ENCODE measurements at places on chromosomes 13 and 19.

DNA sequence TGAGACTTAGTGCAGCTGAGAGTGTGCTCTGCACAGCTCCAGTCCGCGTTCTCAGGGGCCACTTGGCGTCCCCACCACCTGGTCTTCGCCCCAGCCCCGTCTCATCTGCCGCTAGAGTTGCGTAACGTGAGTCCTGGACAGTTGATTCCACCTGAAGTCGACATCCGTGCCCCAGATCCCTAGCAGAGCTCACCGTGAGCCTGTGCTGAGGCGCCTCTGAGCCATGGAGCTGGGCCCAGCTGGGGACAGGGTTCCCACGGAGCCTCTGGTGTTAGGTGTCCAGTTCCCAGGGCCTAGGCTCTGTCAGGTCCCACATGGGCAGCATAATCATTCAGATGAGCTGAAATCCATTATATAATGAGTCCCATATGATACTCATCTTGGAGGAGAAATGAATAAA, 147.1 kb upstream of the SOX1 start:
- DNase-seq: no peak

GRCh38 chr13:46137627-46138317, 32.9 kb upstream of the CPB2 start:
- DNase-seq: no peak

DNA sequence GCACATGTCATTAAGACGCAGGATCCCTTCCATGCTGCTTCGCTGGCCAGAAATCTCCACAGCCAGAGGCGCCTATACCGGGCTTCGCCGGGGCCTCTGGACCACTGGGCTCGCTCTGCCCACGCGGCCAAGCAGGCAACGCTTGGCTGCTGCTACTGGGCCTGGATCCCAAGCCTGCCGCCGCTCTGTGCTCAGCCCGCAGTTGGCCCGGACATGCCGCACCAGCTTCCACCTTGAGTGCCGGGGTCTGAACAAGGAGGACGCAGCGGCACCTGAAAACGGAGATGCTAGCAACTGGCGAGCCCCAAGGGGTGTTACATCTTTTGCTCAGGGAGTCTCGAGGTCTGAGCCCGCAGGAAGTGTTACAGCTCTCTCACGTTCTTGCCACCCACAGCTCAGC, 409.9 kb upstream of the SGCG start:
- DNase-seq: no peak

DNA sequence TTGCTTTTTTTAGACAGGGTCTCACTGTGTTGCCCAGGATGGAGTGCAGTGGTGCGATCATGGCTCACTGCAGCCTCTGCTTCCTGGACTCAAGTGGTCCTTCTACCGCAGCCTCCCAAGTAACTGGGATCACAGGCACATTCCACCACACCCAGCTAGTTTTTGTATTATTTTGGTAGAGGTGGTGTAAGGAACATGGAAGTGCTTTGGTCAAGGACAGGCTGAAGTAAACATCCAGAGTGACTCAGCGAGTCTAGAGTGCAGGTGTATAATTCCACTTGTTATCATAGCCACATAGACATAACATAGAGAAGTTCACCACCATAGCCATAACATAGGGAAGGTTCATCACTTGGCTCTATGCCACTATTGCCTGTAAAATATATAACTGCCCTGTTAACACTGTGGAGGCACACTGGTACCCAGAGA, 98.6 kb downstream of the RBM26 start:
- DNase-seq: no peak

DNA sequence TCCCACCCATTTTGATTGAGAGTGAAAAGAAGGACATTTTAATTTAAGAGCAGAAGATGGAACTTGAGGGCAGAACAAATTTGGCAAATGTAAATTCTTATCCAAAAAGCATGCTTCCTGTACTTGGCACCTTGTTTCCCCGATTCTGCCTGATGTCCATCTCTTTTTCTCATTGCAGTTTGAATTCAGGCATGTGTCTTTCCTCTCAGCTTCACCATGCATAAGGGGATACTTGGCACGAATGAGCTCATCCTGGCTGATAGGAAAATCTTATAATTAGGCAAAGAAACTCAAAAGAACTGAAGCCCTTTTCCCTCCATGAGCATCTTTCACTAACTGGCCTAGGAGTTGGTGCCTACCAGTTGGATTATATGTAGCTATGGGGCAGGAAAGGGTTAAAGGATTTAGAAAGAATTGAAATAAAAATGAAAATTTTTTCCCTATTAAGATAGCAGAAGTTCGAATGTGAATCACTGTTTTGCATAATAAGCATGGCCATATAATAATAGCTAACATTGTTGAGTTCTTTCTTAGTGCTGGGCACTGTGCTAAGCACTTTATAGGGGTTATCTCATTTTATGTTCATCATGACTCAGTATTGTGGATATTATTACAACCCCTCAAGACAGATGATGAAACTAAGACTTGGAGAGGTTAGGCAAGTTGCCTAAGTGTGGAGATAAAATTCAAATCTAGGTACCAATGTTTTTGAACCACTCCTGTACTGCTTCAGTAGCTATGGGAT, 386.6 kb downstream of the KCNRG start:
- no peak for DNase-seq

DNA sequence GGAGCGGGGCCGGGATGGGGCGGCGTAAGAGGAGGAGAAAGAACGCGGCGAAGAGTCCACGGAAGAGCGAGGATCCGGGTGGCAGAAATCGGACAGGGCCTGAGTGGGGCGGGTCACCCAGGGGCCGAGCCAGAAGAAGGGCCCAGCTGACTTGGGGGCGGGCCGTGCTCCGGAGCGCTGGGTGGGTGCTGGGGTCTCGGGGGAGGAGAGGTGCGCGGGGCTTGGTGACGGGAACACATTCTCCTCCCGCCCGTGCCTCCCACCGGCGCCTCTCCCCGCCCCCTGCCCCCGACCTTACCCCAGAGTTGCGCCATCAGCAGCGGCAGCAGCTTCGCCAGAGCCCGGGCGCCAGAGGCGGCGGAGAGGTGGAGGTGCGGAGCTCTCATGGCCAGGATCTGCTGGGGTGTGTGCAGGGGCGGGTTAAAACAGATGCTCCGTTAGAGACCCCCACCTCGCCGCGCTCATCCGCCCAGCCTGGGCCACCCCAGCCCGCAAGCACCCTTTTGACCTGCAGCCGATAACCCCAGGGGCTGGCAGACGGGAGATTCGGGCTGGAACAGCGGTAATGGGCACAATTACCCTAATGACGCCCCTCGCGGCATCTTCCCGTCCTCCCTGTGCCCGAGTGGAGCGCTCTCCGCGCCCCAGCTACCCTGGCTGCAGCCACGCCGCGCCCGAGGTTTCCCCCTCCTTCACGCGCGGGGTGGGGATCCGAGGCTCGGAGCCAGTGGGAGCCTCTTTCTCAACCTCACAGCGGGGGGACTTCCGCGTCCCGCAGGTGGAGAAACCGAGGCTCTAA, 565 bp downstream of the KLK10 start:
- no peak for DNase-seq

GRCh38 chr19:31058676-31059340, 290.4 kb downstream of the TSHZ3 start:
- no peak for DNase-seq

GRCh38 chr19:47499371-47499770, 15.4 kb upstream of the KPTN start:
- no peak for DNase-seq

- DNase-seq: no peak
These were observed 7.8 kb upstream of the ACTN4 start for GRCh38 chr19:38639679-38640078.

DNA sequence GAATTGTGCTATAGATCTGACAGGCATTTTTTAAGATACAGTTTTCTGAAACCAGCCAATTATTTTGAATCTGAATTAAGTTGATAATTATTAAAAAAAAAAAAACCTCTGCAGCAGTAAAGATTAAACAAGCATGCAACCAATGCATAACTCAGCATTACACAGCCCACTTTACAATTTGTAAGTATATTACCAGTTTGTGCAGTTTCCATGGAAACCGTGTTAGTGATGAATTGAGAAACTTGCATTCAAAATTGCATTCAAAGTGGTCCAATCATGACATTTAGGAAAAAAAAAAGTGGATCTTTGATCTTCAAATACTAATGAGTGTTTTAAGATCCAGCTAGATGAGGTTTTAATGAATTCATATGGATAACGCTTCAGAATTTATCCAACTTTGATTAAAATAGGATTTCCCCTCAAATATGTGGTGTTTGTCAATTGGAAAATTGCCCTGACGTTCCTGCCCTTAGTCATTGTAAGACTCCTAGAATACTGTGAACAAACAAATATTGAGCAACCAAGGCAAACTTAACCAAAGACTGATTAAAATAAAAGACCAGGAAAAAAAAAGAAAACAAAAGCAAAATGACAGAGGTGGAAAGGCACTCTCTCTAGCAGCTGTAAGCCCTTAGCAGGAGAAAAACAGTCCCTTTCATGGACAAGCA, 314.8 kb upstream of the MAB21L1 start:
- no peak for DNase-seq

- DNase-seq: no peak
These were observed 193.3 kb downstream of the USP12 start for GRCh38 chr13:26978081-26978860.

DNA sequence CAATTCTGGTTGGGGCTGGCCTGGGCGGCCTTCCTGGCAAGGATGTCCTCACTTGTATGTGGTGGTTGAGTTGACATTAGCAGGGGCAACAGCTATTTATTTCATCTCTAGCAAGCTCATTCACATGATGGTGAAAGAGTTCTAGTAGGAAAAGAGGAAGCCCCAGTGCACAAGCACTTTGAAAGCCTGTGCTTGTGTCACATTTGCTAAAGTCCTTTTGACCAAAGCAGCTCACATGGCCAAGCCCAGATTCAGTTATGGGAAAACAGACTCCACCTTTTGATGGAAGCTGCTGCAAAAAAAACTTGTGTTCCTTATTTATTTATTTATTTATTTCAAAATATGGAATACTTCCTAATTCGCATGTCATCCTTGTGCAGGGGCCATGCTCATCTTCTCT, 17.2 kb downstream of the GTF2F2 start:
- DNase-seq: no peak

- no peak for DNase-seq
These were observed 313.3 kb downstream of the HS6ST3 start for GRCh38 chr13:96403241-96403640.

DNA sequence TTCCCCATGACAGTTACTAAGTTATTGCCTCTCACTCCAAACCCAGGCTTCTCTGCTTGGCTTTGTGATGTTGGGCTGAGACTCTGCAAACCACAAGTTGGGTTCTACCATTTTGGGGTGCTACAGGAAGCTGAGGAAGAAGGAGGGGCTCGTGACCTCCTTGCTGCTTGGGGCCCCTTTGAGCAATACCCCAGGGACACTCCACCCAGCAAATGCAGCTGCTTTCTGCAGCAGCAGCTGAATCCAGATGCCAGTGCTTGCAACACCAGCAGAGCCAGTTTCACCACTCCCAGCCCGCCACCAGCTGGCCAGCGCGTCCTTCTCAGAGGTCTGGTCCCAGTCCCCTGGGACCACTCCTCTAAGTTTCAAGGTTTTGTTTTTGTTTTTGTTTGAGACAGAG, 22.0 kb upstream of the UBAC2 start:
- no peak for DNase-seq

DNA sequence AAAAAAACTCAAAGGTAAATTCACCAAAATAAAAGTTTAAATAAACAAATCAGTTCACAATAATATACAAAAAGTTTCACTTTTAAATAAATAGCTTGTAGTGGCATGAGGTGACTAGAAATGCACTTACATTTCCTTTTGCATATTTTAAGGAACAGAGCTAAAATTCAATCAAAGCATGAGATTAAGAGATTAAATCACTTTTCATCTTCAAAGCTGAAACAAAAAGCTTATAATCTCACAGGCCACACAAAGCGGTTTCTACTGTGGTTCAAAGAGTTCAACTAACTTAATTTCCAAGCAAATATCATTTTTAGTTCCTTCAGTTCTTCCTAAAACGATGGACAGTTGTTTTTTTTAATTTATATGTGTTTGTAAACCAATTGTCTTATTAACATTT, 38.9 kb downstream of the TSC22D1 start:
- DNase-seq: no peak

- no peak for DNase-seq
These were observed 766.4 kb downstream of the GPC5 start for GRCh38 chr13:92164822-92165221.

- no peak for DNase-seq
These were observed 33.0 kb downstream of the CYP4F2 start for GRCh38 chr19:15864824-15865223.

DNA sequence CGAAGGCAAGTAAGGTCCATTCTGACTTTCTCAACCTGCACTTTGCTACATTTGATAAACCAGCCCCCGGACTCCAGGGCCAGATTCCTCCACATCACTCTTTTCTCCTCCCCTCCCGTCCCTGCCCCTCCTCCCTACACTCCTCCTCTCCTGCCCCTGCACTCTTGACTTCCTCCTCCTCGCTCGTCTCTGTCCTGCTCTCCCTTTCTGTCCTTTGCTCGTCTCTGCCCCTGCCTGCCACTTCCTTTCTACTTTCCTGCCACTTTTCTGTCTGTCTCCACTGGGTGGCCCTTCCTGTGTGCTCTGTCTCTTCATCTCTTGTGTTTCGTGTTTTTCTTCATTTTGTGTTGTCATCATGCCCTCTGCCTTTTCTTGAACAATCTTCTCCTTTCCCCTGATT, 7.0 kb downstream of the U2AF2 start:
- no peak for DNase-seq

DNA sequence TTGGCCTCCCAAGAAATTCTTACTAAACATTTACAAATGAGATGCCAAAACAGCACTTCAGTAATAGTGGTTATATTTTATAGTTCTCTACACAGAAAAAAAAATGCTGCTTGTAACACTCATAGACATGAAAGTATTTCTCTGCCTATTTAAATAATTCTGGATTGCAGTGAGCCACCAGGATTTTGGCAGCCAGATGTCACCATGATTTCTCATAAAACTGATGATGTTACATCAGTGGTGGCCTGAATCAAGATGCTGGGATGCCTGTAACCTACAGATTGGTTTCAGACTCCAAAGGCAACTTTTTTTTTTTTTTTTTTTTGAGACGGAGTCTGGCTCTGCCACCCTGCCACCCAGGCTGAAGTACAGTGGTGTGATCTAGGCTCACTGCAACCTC, 2.7 kb upstream of the CAPS start:
- no peak for DNase-seq
